Pancreas (tissue), 10 donors: ENCODE measurements at places on chromosomes 11 and 22.

- H3K27me3 ChIP-seq, result no peaks in the 10 kb centered on the region
- DNase-seq, result no peak
- peaks cover 13% of the 10 kb centered on the region for H3K4me1 ChIP-seq
- H3K36me3 ChIP-seq, result no peaks in the 10 kb centered on the region
Measured at GRCh38 chr11:76787911-76788596, 4.9 kb downstream of the TSKU start.

DNA sequence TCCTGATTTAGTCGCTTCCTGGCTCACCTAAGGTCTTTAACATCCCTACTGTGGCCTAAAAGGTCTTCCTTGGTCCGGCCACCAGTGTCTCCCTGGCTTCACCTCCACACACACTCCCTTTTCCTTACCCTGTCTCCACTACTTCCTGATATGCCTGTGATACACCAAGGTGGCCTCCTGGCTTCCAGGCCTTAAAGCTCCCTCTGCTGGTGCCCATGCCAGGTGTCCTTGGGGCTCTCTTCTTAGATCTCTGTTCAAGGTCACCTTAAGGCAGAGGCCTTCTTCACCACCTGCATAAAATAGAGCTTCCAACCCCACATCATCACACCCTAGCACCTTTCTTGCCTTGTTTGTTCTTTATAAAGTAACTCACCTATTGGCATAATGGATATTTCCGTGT lies 787.7 kb downstream of the NTM start:
- H3K4me3 ChIP-seq, result no peak overlapping the region
- H3K27me3 ChIP-seq, result no peaks in the 10 kb centered on the region
- no peaks in the 10 kb centered on the region for H3K4me1 ChIP-seq
- H3K36me3 ChIP-seq, result no peaks in the 10 kb centered on the region
- no peak overlapping the region for H3K27ac ChIP-seq

GRCh38 chr11:113389272-113389671 lies 1.7 kb downstream of the ANKK1 start:
- H3K27ac ChIP-seq, result no peak overlapping the region
- no peaks in the 10 kb centered on the region for H3K27me3 ChIP-seq
- H3K4me1 ChIP-seq, result no peaks in the 10 kb centered on the region
- no peaks in the 10 kb centered on the region for H3K36me3 ChIP-seq
- no peak for DNase-seq

DNA sequence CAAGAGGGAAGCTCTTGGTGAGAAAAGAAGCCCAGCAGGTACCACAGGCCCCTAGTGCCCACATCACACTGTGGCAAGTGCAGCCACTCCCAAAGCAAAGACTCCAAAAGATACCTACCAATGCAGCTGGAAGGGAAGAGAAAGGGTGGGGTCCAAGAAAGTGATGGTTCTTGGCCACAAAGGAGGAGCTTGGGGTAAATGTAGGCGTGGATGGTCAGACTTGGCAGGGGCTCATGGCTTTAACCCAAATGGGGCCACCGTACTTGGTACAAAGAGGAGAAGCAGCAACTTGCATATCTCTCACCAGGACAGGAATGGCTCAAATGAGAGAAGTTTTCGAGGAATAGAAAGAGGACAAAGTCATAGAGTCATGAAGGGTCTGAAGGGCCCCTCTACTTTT lies 4.8 kb downstream of the MAP3K11 start:
- H3K27ac ChIP-seq, result no peak overlapping the region
- H3K4me3 ChIP-seq, result no peak overlapping the region
- no peak for DNase-seq
- no peaks in the 10 kb centered on the region for H3K27me3 ChIP-seq

DNA sequence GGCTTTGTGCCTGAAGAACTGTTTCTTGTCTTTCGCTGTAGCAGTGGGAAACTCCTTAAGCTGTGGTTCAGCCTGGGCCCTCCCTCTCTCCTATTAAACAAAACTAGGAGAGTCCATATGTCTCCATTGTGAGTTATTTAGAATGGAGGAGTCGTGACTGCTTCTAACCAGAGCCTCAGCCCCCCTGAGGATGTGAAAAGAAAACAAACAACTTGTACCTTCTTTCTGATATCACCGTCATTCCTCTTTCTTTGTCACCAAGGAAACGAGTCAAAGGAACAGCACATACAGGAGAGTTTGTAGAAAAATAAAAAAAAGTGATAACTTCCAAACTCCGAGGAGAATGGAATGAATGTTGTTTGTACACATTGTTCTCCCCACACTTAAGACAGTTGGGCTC lies 11.6 kb upstream of the EXT2 start:
- H3K27me3 ChIP-seq, result no peaks in the 10 kb centered on the region
- H3K36me3 ChIP-seq, result peaks cover 3% of the 10 kb centered on the region
- H3K27ac ChIP-seq, result no peak overlapping the region
- no peak overlapping the region for H3K4me3 ChIP-seq

DNA sequence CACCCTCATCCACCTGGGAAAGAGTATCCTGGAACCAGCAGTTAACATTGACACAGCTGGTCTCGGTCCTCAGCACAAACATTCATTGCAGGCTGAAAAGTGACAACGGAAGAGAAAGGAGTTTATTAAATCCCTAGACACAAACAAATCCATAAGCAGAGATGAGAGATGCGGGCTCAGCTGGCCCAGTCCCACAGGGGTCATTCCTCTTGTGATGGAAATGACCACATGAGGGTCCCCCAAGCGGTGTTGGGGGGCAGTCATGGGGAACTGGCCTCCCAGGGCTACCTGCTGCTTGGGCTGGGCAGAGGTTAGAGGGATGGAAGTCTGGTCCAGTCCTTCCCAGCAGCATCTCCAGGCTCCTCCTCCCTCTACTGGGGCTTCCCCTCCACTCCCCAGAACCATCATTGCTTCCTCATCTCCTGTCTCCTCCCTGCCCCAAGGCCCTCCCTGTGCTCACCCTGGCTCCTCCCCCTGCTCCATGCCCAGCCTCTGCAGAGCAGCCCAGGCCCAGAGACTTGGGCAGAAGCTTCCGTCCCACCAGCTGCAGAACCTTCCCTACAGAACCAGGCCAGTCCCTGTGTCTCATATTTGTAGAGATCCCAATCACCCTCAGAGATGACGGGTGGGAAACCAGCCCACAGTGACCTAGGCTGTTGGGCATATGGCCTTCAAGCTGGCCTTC lies 5.4 kb upstream of the IGLL5 start:
- H3K4me3 ChIP-seq, result no peak overlapping the region
- no peak for DNase-seq
- no peaks in the 10 kb centered on the region for H3K27me3 ChIP-seq
- no peaks in the 10 kb centered on the region for H3K36me3 ChIP-seq
